ENCODE measurements at places on chromosomes 2 and 18.

DNA sequence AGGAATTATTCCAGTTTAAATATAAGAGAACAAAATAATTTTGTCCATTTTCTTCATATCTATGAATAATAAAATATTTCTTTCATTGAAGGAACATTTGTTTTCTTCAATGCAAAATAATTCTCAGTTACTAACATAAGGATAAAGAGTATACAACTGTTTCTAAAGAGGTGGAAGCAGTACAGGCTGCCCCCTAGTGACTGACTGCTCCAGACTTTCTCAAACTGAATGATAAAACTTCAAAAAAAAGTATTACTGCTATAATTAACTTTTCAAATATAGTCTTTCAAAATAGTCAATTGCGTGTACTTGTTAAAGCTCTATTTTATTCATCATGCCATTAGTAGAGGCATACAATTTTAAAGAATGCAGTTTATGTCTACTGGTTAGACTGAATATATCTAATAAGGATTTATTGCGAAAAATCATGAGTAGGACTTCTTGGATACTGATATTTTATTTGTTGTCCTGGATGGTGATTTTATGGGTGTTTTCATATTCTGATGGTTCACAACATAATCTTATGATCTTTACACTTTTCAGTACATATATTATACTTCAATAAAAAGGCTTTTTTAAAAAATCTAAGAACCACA, 100.1 kb downstream of the WDPCP start:
- peak; percentile 7 for DNase-seq

DNA sequence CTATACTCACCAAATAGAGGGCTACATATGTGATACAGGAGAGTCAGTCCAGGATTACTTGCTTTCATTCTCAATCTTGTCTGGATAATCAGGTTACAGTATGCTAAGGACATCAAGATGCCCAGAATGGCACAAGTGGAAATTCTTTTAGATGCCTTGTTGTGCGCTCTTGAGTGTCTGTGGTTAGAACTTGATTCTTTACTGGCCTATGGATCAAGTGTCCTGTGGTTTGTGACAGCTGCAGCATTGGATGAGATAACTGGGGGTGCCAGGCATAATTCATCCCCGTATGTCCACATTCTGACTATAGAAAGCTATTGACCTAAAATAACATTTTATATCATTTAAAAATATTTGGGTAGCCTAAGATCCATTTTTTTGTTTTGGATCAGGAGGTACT, 40.1 kb downstream of the CDC42EP3 start:
- DNase-seq, result no peak

- DNase-seq, result peak; percentile 61
These were observed 91.7 kb upstream of the SLC35G4 start for GRCh38 chr18:11517704-11518103.

DNA sequence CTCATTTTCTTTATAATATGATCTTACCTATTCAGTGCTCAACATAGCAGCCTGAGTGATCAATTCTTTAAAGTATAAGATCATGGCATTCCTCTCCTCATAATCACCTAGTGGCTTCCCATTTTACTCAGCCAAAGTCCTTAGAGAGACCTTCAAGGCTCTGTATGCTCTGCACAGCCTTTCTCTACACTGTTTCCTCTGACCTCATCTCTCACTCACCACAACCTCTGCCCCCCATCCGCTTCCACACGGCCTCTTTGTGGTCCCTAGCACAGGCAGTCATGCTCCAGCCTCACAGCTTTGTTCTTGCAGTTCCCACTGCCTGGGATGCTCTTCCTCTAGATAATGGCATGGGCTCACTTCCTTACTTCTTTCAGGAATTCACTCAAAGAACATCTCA, 109.2 kb downstream of the HIBCH start:
- no peak for DNase-seq

DNA sequence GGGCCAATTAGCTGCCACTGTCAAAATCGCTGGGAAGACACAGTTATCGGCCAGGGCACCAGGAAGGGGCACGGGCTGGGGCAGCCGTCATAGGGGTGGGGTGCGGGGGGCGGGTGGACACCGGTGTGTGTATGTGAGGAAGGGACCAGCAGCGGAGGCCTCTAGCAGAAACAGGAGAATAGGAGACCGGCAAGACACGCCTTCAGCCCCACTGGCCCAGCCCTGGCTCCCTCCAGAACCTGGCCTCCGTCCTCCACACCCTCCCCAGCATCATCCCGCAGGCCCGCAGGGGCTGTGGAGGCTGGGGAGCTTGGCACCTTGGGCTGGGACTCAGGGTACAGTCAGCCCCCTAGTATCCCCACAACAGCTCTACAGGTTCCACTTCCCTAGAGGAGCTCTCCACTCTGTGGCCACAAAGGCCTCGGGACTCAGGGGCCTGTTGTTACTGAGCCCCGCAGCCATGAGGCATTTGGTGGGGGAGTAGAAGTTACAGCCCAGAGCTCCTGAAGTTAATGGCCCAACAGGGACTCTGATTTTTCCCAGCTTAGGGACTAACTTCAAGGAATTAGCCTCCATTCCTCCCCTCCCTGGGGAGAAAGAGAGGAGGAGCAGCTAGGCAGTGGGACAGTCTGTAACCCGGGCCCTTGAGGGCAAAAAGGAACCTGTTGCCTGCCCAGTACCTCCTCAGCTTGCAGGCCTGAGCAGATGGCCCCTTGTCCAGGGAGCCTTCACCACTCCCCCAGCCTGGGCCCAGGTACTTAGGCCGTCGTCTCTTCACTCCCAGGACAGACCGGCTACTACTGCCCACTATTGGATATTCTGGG, 19.9 kb downstream of the SH2D6 start:
- DNase-seq, result peak; percentile 36

DNA sequence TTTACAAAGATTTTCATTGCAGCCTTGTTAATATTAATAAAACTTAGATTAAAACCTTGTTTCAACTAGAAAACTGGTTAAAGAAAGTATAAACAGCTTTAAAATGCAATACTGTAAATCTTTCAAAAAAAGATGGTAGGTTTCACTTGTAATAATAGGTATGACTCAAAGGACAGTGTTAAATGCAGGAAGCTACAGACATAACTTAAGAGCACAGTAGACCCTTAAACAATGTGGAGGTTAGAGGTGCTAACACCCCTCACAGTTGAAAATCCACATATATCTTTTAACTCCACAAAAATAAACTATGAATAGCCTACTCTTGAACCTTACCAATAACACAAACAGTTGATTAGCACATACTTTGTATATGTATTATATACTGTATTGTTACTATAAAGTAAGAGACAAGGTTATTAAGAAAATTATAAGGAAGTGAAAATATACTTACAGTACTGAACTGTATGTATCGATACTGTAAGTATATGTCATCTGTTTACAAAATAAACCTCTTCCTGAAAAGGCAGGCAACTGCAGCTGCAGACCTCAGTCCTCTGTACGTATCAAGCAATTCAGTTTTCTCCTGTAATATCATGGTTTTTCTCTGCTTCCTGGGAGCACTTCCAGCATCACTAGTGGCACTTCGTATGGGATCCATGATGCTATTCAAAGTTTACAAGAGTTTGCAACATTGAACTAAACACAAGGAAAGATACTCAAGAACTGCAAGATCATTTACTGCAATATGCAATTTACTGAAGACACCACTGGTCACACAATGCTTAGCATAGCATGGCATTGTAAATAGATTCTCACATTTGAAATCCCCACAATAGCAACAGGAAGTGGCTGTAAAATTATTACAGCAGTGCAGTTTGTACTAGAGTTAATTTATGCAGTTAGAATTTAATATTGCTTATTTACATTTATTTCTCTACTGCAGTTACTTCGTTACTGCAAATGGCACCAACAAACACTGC, 610.5 kb upstream of the LRRTM4 start:
- DNase-seq, result no peak

GRCh38 chr2:201432038-201432620, 19.1 kb downstream of the TRAK2 start:
- DNase-seq, result no peak

- DNase-seq, result no peak
These were observed 107.7 kb downstream of the SCG2 start for GRCh38 chr2:223494496-223494895.

- DNase-seq, result no peak
These were observed 6.7 kb downstream of the BCL2 start for GRCh38 chr18:63312737-63313395.

DNA sequence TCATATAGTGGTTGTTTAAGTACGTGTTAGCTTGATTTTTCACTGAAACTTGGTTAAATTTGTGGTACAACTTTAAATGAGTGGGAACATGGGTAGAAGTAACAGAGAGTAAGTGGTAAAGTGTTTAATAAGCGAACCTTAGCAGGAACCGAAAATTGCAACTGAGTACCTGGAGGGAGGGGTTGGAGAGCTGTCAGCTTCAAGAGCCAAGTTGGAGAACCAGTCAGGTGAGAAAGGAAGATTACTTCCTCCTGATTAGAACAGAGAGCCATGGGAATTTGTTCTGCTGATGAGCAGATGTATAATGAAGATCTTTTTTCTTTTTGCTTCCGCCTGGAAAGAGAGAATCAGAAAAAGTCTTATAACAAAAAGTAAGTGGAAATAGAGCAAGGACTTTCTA, 158.4 kb upstream of the CDH7 start:
- DNase-seq, result peak; percentile 86

DNA sequence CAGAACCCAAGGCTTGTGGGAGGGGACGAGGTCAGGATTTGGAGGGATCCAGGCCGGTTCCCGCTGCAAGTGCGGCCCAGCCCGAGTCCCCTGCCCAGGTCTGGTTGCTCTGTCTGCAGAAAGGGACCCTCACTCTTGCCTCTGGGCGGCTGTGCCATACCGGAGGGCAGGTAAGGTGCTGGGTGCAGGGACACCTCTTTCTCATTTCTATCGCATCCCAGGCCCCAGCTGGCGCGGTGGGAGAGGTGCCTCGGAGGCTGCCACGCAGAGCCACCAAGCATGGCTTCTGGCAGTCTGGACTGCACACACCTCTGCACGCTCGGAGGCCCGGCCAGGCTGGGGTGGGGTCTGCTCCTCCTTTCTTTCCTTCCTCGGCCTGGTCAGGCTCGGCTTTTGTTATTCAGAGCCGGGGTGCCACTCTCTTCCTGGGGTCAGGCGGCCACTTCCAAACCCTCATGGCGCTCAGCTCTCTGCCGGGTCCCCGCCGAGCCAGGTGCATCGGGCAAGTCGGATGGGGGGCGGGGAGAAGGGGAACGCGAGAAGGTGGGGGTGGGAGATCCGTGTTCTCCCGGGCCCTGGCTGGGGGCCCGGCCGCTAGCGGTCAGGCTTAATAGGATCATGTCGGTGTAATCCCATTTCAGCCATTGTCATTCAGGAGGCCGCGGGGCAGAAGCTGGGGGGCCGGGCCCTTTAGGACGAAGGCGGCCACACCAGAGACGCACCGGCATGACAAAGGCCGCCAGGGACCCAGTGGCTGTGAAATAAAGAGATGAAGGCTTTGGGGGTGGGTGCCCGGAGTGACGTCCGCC, 9.0 kb downstream of the GBX2 start:
- no peak for DNase-seq

DNA sequence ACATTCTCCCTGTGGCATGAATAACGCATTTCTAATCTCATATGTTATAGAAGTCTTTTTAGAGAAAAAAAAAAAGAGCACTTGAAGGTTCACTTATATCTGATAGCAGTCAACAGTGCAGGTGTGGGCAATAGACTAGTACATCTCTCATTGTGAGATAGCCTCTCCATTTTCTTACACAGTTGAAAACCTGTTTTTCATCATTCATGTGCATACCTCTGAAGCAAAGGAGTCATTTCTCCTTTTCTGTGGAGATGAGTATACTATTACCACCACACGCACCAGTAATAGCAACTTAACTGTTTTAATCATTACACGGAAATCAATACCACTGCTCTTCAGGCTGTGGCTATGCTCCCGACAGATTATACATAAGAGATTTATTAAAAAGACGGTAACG, 1653.3 kb upstream of the TMEFF2 start:
- DNase-seq, result no peak

- DNase-seq, result no peak
These were observed 33.7 kb downstream of the ANKRD30B start for GRCh38 chr18:14781671-14782070.

GRCh38 chr2:60351321-60351720, 202.1 kb downstream of the BCL11A start:
- no peak for DNase-seq

- DNase-seq, result no peak
These were observed 8.0 kb downstream of the ZEB2 start for GRCh38 chr2:144511937-144512336.

GRCh38 chr18:55013086-55013485, 53.8 kb upstream of the CCDC68 start:
- DNase-seq, result no peak

DNA sequence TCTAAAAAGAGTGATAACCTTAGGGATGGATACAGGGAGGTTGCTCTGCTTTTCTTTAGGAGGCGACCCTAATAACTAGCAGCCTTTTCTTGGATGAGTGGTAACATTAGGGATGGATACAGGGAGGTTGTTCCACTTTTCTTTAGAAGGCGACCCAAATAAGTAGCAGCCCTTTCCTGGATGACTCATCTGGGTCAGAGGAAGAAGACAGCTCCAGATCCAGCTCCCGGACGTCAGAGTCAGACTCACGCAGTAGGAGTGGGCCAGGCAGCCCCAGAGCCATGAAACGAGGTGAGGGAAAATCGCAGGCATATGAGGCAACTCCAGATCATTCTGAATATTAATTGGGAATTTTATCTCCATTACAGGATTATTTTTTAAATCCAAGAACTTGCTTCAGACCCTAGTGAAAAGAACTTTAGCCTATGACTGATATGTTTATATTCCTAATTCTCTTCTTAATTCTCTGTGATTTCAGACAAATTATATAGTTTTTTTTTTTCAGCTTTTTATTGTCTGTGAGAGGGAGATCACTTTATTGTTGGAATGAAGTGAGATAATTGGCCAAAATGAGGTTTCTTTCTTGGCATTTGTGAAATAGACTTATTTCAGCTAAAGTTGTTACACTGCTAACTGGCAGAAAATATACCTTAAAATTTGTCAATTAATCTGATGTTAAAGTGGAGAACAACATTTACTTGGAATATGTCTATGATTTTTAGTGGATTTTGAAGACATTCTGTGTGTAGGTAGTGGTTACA, 31.2 kb upstream of the C1GALT1C1L start:
- no peak for DNase-seq

DNA sequence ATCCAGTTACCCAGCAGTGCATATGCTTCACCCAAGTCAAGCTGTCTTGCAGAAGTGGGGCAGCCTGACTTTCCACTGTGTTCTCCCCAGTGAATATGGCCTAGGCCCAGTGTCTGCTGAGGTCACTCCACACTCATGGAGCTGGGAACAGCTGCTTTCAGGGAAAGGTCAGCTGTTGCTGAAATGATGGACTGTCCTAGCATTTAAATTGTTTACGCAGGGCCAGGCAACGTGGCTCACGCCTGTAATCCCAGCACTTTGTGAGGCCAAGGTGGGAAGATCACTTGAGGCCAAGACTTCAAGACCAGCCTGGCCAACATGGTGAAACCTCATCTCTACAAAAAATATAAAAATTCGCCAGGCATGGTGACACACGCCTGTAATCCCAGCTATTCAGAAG, 86.5 kb downstream of the LIPG start:
- no peak for DNase-seq

DNA sequence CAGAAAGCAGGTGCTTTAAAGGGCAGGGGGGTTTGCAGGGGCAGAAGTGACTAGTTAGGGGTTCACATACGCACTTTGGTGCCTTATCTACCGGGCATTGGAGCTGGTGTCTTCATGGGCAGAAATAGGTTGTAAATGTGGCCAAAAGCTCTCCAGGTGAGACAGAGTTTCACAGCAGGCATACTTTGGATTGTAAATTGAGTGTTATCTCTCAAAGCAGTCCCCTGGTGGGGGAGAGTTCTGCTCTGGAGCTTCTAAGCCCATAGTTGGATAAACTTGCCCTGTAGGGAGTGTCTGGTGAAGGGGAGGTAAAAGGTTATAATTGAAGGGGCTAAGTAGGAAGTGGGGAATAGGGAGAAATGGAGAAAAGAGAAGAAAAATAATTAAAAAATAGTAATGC, 43.1 kb downstream of the COL4A3 start:
- no peak for DNase-seq
